Fibroblast of lung (primary cell): ENCODE measurements at places on chromosomes 7 and 10. TPM values are rescaled to one million over a fixed set of nuclear protein-coding genes. Genes with fewer than 3 reads are reported as not detected.
A peak's percentile ranks its signal among the peaks of the same experiment; 100 is the strongest.

DNA sequence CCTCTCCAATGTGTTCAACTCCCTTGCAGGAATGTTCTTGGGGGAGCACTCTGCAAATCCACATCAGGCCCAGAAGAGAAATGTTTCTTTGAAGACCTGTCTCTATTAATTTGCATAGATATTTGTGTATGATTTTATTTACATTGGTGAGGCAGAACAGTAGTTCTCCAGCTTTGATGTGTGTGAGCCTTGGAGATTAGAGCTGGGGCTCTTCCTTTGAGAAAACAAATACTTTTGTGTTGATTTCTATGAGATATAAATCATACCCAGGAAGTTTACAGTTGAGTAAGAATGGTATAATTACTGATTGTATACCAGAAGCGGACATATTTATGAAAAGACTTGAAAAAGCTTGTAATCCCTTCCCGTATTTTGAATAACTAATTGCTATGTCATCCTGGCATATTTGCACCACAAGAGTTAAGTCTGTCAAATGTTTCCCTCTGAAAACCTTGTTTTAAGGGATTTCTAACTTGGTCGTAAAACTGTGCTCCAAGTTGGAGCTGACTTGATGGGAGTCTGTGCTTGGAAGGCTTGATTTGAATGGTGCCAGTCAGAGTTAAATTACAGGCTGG is 468.5 kb downstream of the LRMDA start:
- DNase-seq: no peak

GRB10 gene
- 40.8 and 64.1 TPM in 2 replicates for total RNA-seq

CYP3A5 gene
- total RNA-seq: 8.2 and 12.4 TPM in 2 replicates

GRCh38 chr10:55146032-55146431 is 345.0 kb upstream of the PCDH15 start:
- DNase-seq: peak; percentile 82

GRCh38 chr7:157674027-157674714 is 337.4 kb downstream of the DNAJB6 start:
- no peak for DNase-seq

DNA sequence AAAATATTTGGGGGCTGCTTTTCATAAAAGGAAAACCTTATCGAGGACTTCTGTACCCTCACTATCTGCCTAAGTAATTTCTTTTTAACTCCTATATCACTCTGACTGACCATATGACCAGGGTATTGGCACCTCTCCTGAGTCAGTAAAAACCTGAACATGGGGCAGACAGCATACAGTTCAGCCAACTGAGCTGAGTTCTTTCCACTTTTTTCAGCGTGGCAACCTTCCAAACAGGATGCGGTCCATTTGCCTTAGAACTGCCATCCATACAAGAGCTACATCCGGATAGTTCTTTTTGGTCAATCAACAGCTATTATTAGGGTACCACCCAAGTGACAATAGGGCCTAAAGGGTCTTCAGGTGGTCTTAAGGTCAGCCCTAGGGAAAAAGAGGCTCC is 122.6 kb downstream of the MARCHF5 start:
- DNase-seq: peak; percentile 3

DDC gene
- not detected in 2 replicates for total RNA-seq

RELN gene
- total RNA-seq: 0.33 and 1.8 TPM in 2 replicates

- DNase-seq: no peak
These were observed 97.3 kb downstream of the PIP4K2A start for GRCh38 chr10:22617051-22617450.

AGR3 gene
- not detected in 2 replicates for total RNA-seq

OPALIN gene
- total RNA-seq: not detected in 2 replicates

CYP26C1 gene
- total RNA-seq: under 0.01 TPM in 2 replicates

- DNase-seq: peak; percentile 87
These were observed 371.9 kb downstream of the PHF14 start for GRCh38 chr7:11345621-11346020.

DNA sequence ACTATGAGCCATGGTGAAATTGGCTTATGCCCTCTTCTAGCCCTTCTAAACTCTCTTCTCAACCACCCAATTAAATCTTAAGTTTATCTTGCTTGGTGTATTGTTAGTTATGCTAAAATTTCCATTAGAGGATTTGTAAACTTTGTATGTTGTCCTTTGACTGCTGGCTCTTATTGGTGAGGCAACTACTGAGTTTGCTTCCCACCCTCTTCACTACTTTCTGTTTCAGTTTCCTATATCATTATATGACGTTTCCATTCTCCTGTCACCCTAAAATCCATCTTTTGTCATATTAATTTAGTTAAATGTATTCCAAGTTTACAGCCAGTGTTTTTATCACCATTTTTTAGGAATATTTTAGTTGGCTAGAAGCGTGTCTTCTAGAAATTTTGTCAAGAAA is 80.9 kb upstream of the VWC2 start:
- no peak for DNase-seq

- DNase-seq: no peak
These were observed 18.5 kb downstream of the TRUB1 start for GRCh38 chr10:114956466-114956865.

DNA sequence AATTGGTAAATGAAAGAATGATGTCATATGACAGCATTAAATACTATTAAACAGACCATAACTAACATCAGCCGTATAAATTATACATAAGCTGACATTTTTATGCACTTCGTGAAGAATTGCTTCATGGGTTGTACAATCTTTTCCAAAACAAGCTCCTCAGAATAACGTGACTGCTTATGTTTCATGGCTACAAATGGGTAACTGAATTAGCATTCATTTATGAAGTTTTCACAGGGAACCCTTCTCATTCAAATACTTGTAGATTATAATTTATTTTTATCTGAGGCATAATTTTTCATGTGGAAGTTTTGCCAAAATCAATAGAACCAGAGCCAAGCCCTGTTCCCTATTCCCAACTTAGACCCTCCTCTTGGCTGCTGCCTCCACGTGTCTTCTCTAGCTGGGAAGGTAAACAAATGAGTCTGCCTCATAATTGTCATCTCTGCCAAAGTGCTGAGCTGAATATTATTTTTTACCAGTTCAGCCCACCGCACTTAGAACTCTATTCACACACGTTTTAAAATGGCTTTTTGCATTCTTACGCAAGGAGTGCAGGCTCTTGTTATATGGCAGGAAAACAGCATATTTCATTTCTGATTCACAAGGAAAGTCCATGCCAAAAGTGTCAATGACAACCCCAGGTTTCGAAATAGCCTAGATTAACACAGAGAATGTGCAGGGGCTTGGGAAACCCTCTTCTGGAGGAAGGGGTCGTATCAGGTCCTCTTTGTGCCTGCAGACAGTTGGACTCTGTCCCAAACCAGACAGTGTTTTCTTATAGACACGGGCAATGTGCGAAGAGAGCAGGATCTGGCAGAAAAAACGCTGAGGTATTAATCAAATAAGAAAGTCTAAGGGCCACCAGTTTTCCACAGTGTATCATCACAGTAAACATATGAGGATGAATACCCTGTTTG is 370.7 kb upstream of the MGMT start:
- DNase-seq: peak; percentile 14

DNA sequence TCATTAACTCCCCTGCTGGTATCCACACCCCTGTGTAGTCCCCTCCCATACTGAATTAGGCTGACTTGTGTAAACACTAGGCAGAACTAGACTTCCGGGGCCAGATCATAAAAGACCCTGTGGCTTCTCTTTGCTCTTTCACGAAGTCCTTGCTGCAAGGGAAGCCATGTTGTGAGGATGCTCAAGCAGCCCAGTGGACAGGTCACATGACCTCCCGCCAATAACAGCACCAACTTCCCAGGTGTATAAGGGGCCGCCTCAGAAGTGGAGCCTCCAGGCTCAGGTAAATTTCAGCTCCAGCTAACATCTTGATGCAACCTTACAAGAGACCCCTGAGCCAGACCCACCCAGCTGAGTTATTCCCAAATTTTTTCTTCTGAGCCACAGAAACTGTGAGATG is 11.3 kb upstream of the FOXK1 start:
- no peak for DNase-seq

DNA sequence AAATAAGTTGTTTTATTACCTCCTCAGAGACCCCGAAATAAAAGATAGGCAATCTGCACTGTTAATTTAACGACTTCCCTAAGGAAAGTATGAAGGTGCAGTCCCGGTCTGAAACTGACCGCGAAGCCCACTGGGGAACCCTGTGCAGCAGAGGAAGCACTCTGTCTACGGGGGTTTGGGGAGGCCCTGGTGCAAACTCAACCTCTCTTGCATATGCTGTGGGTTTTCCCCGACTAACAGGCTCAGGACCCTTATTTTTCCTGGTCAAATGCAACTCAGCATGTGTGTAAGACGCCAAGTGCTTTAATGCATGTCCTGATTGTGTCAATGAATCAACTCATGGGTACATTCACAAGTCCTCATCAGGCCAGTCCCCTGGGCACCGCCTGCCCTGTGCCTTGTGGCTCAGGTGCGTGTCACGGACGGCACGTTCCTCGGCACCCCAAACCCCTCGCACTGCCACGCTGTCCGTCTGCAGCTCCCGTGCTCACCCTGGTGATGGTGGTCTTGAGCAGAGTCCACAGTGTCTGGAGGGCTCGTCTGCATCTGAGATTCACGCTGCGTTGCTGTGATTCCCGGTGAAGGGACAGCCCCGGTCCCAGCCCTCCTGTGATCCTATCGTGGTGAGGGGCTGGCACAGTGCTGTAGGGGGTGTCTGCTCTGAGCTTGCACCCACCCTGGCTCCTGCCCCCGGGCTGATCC is 33.8 kb downstream of the JAKMIP3 start:
- DNase-seq: no peak

CLCN1 gene
- total RNA-seq: under 0.01 TPM in 2 replicates

GRCh38 chr7:83014546-83014945 is 148.1 kb downstream of the PCLO start:
- no peak for DNase-seq

HYAL4 gene
- not detected in 2 replicates for total RNA-seq

NME8 gene
- total RNA-seq: not detected in 2 replicates
